ENCODE measurements at places on chromosomes 4 and X. TPM values are rescaled to one million over a fixed set of nuclear protein-coding genes. Genes with fewer than 3 reads are reported as not detected.

- H3K4me3 ChIP-seq, result no peak overlapping the region
- no peaks in the 10 kb centered on the region for H3K36me3 ChIP-seq
- no peak overlapping the region for H3K27ac ChIP-seq
- no peak for DNase-seq
- H3K4me1 ChIP-seq, result no peaks in the 10 kb centered on the region
Observed at GRCh38 chr4:109164011-109164410, 138.4 kb downstream of the COL25A1 start.

DNA sequence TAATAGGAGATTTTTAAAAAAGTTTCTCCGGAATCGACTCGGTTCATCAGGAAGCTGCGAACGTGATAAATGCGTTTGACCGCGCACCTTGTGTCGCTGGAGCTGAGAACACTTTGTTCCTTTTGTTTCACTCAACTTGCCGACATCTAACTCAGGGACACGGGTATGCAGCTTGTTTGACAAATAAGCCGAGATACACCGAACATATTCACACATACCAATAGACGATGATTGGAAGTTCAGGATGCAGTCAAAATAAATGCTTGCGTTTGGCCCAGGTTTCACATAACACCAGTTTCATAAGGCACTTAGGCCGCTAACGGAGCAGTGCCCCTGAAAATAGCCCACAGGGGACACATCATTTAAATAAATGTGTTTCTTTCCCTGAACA lies 932 bp upstream of the SHISA3 start:
- H3K27ac ChIP-seq, result no peak overlapping the region
- no peaks in the 10 kb centered on the region for H3K36me3 ChIP-seq
- peaks cover 45% of the 10 kb centered on the region for H3K27me3 ChIP-seq
- H3K4me3 ChIP-seq, result peak overlapping the region; percentile 55

The MAGEB10 gene
- not detected for total RNA-seq

The RTL5 gene
- 9.2 TPM for total RNA-seq

DNA sequence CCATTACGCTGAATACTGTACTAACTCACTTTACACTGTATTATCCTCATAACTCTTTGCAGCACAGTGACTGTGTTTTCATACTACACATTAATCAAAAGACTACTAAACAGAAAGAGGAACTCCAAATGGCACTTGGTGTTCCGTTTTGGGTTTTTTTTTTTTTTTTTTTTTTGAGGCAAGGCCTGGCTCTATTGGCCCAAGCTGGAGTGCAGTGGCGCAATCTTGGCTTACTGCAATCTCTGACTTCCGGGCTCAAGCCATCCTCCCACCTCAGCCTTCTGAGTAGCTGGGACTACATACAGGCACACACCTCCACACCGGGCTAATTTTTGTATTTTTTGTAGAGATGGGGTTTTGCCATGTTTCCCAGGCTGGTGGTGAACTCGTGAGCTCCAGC lies 10.7 kb downstream of the KLHL8 start:
- no peak overlapping the region for H3K4me3 ChIP-seq
- H3K36me3 ChIP-seq, result no peaks in the 10 kb centered on the region
- no peak overlapping the region for H3K27ac ChIP-seq
- peaks cover 13% of the 10 kb centered on the region for H3K4me1 ChIP-seq

DNA sequence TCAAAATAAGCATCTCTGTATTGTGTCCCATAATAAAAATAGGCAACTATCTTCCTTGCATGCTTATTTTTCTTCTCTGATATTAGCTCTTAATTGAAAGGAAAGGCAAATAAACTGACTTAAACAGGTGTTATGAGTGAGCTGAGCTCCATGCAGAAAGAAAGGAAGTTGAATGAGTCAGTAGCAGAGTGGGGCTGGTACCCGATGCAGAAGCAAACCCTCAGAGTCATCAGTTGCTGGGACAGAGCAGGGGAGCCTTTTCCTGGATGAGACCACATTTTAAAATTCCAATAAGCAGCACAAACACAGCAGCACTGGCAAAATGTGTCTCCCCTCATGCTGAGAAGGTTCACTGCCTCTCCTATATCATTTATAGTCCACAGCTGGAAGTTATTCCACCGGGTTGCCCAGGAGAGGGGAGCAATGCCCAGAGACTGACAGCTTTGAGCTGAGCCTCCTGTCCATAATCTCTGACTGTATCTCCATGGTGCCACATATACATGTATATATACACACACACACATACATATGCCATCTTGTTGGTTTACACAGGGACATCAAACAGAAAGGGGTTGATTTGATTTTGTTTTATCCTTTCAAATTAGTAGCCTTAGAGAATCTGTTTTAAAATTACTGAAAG lies 274.3 kb upstream of the PPARGC1A start:
- no peak for DNase-seq

GRCh38 chr4:179698321-179698720 lies 2256.1 kb upstream of the AGA start:
- H3K4me1 ChIP-seq, result no peaks in the 10 kb centered on the region
- no peak overlapping the region for H3K27ac ChIP-seq
- DNase-seq, result no peak
- no peak overlapping the region for H3K4me3 ChIP-seq
- no peaks in the 10 kb centered on the region for H3K36me3 ChIP-seq

The DAPP1 gene
- total RNA-seq, result 8.9 TPM

The MTTP gene
- total RNA-seq, result 0.20 TPM

- H3K27me3 ChIP-seq, result peaks cover 69% of the 10 kb centered on the region
- DNase-seq, result no peak
- no peak overlapping the region for H3K27ac ChIP-seq
- no peaks in the 10 kb centered on the region for H3K36me3 ChIP-seq
- peak overlapping the region; percentile 36 for H3K4me3 ChIP-seq
Observed at GRCh38 chr4:173500841-173501591, 29.0 kb downstream of the HAND2 start.

DNA sequence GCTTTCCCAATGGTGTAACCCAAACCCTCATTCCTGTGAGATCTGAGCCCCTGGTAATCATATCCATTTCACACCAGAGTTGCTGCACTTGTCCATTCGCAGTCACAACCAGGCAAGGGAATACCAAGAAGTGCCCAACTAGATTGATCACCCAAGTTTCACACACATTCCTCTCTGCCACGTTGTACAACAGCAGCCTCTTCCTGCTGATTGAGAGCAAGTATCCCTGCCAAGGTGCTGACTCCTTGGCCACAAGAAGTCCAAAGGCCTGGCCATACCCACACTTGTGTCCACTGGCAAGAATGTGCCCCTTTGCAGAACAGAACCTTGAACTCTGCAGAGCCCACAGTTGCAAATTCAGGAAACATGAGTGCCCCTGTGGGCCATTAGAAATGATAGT lies 6.5 kb upstream of the ACOT9 start:
- DNase-seq, result no peak
- H3K4me1 ChIP-seq, result no peaks in the 10 kb centered on the region
- H3K36me3 ChIP-seq, result no peaks in the 10 kb centered on the region
- H3K4me3 ChIP-seq, result no peak overlapping the region

DNA sequence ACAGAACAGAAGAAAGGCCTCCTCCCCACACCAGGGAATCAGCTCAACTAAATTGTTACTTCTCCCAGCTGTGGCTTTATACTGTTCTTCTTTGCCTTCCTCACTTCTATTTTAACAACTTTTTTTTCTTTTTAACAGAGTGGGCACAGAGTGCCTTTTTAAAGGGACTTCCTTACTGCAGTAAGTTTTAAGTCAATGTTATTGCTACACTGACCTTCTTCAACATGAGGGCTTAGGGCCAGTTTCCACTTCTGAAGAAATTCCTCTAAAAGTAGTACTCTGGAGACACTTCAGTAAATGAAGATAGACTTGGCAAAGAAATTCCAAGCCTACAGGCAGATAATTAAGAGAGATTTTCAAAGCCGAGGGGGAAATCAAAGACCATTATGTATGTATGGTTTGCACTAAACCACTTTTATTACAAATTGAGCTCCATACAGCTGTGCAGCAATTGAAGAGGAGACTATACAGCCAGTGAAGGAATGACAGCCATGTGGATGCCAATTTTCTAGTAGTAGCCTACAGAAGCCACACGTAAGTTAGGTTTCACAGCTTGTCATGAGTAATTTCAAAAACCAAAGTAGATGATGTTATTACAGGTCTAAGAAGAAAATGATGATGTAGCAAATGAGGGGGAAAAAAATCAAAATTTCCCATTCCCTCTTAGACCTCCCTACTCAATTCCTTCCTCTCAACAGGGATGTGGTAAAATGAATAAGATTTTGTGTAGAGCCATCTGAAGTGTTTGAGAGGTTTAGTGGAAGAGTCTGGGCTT lies 36.9 kb upstream of the RASGEF1B start:
- DNase-seq, result no peak
- H3K36me3 ChIP-seq, result no peaks in the 10 kb centered on the region
- H3K4me1 ChIP-seq, result peaks cover 43% of the 10 kb centered on the region
- peak overlapping the region; percentile 64 for H3K27ac ChIP-seq
- no peak overlapping the region for H3K4me3 ChIP-seq

DNA sequence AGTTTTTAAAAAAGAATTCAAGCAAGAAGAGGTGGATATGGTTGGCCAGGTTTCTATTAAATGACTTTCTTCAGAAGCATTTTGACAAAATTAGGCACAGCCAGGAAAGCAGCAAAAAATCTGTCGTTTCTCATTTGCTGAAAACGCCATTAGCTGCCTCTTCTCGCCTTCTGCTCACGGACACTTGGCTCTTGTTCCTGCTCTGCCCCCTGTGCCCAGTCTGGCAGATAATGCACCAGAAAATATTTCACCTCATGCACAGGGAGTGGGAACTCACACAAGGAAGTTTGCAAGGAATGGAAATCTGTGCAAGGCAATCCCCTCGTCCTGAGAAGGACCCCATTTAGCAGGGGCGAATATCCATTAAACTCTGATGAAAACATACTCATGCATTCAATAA lies 260.0 kb downstream of the PACRGL start:
- no peaks in the 10 kb centered on the region for H3K4me1 ChIP-seq
- H3K27ac ChIP-seq, result no peak overlapping the region
- no peaks in the 10 kb centered on the region for H3K36me3 ChIP-seq
- no peaks in the 10 kb centered on the region for H3K27me3 ChIP-seq
- no peak for DNase-seq
- no peak overlapping the region for H3K4me3 ChIP-seq

DNA sequence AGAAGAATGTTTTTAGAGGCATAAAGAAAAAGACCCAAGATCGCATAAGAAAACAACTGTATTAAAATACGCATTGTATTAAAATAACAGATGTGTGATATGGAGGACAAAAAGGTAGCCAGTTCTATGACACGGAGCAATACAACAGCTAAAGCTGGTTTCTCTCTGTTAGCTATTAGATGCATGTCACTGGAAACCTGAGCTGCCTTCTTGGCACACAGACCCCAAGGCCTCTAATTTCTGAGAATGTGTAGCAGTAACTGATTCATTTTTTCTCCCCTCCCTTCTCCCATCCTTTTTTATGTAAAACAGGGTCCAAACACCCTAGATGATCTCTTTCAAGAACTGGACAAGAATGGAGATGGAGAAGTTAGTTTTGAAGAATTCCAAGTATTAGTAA lies 4.1 kb downstream of the S100G start:
- H3K27ac ChIP-seq, result no peak overlapping the region
- no peak overlapping the region for H3K4me3 ChIP-seq
- no peaks in the 10 kb centered on the region for H3K27me3 ChIP-seq
- DNase-seq, result no peak
- no peaks in the 10 kb centered on the region for H3K36me3 ChIP-seq

GRCh38 chr4:22962295-22962694 lies 269.6 kb downstream of the GBA3 start:
- no peaks in the 10 kb centered on the region for H3K4me1 ChIP-seq
- no peak overlapping the region for H3K27ac ChIP-seq
- no peaks in the 10 kb centered on the region for H3K36me3 ChIP-seq
- no peak for DNase-seq
- no peaks in the 10 kb centered on the region for H3K27me3 ChIP-seq

The F11 gene
- total RNA-seq, result 24.7 TPM

The HSFX3 gene
- not detected for total RNA-seq

DNA sequence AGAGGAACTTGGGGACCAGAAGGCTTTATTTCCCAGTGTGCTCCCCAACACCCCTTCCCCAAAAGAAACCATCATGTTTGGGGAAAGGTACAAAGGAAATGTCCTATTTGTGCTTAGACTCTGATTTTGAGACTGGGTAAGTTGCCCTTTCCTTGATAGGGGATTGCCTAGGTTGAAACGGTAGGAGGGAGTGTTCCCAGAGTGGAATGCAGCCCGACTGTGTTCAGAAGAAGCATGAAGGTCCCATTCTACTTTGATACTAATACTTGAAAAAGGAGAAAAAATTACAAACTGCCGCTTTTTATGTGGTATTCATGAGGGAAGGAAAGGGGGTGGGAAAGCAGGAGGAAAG lies 32.4 kb upstream of the TMEM131L start:
- no peaks in the 10 kb centered on the region for H3K27me3 ChIP-seq
- no peaks in the 10 kb centered on the region for H3K36me3 ChIP-seq
- DNase-seq, result no peak
- no peak overlapping the region for H3K27ac ChIP-seq
- H3K4me3 ChIP-seq, result peak overlapping the region; percentile 35
- H3K4me1 ChIP-seq, result no peaks in the 10 kb centered on the region

DNA sequence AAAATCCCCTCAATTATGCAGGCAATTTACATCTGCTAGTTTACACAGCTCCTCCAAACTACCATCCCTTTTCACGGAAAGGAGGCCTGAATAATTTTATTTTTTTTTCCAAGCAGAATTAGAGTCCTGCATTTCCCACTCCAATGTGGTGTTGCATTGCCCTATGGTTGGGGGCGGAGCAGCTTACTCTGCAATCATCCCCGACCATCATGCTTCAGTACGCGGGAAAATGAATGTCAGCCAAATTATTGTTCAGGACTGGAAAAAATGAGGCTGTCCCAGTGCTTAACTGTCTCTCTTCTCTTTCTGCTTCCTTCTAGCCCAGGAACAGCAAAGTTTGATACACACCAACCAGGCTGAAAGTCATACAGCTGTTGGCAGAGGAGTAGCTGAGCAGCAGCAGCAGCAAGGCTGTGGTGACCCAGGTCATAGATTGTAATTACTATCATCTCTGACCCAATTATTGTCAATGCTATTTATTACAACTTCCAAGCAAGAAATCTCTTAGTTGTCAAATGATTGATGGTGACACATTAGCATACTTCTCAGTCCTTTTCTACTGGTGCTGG lies 28.3 kb downstream of the MMRN1 start:
- H3K27ac ChIP-seq, result no peak overlapping the region
- H3K36me3 ChIP-seq, result no peaks in the 10 kb centered on the region
- H3K4me1 ChIP-seq, result no peaks in the 10 kb centered on the region
- no peak overlapping the region for H3K4me3 ChIP-seq

The NAP1L3 gene
- total RNA-seq, result 1.2 TPM

GRCh38 chr4:57764856-57765255 lies 654.7 kb upstream of the IGFBP7 start:
- H3K27ac ChIP-seq, result no peak overlapping the region
- no peaks in the 10 kb centered on the region for H3K4me1 ChIP-seq
- DNase-seq, result no peak
- no peaks in the 10 kb centered on the region for H3K36me3 ChIP-seq
- H3K4me3 ChIP-seq, result no peak overlapping the region
- H3K27me3 ChIP-seq, result no peaks in the 10 kb centered on the region

GRCh38 chr4:184616633-184617551 lies 32.4 kb downstream of the CASP3 start:
- no peak for DNase-seq
- H3K36me3 ChIP-seq, result no peaks in the 10 kb centered on the region
- H3K4me1 ChIP-seq, result no peaks in the 10 kb centered on the region
- H3K27me3 ChIP-seq, result no peaks in the 10 kb centered on the region
- H3K4me3 ChIP-seq, result no peak overlapping the region
- no peak overlapping the region for H3K27ac ChIP-seq
